ENCODE measurements at places on chromosomes 1 and 21.

- DNase-seq = no peak
Observed at GRCh38 chr1:211742889-211743529, 67.6 kb upstream of the NEK2 start.

GRCh38 chr1:38727684-38728584, 131.6 kb downstream of the RRAGC start:
- DNase-seq = no peak

- DNase-seq = no peak
Observed at GRCh38 chr1:233349137-233349536, 21.6 kb downstream of the MAP3K21 start.

- no peak for DNase-seq
Observed at GRCh38 chr1:224559981-224560728, 56.0 kb upstream of the CNIH3 start.

- no peak for DNase-seq
Observed at GRCh38 chr1:111719674-111720132, 19.5 kb downstream of the INKA2 start.

DNA sequence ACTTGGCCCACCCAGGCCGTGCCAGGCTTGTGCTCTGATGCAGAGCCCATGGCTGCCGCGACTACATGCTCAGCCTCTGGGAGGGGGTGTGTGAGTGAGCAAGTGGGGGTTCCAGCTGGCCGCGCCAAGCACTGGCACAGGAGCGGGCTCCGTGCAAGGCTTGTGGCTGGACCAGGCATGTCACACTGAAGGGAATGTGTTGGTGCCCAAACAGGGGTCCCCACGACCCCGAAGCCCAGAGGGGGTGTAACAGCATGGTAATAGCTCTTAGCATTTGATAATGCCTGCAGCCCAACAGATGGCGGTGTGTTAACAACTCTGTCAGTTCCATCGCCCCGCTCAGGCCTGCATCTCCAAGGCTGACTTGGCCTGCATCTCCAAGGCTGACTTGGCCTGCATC, 38.3 kb upstream of the CD46 start:
- DNase-seq = no peak

- no peak for DNase-seq
Observed at GRCh38 chr1:15256584-15256983, 9.6 kb downstream of the FHAD1 start.

GRCh38 chr1:64856553-64856952, 109.8 kb downstream of the JAK1 start:
- no peak for DNase-seq

DNA sequence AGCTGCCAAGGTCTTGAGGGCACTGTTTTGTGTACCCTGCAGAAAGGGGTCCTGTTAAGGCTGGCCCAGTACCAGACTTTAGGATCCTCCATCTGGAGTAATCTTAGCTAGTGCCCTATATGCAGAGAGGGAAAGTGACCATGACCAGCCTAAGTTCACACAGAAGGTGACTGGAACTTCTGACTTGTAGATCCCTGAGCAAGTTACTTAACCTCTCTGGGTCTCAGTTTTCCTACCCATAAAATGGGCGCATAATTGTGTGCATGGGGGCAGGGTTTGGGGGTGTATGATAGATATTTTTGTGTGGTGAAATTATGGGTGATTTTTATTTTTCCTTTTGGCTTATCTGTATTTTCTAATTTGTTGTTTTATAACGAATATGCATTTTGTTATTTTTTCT, 3.3 kb upstream of the SHISAL2A start:
- DNase-seq = no peak

DNA sequence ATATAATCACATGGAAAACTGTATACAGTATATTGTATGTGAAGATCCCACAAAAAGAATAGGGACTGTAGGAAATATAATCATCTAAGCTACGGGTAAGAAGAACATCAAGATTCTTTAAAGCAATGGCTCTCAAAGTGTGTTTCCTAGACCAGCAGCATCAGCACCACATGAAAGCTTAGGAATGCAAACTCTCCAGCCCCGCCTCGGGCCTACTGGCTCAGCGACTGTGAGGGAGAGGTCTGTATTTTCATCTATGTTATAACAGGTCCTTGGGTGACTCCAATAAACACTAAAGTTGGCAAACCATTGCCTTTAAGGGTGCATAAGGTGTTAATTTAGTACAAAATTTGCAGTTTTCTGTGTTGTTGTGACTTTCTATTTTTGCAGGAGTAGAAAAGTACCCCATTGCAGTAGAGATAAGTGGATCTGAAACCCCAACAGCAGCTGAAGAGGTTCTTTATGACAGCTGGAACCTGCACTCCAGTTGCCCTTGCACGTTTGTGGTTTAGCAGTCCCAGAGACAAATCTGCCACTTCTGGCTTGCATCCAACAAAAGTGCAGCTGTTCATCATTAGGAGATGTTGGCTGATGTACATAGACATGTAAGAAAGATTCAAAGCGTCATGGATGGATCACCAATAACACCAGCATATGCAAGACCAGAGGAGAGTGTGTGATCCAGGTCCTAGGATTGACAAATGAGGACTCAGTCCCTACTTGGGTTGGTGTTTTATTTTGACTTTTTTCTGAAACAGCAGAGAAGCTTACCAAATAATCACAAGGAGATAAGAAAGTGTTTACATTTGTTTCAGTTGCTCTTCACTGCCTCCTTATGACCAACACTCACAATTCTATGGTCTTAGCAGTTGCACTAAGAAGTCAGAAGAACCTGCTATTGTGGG, 15.9 kb upstream of the IFNAR1 start:
- DNase-seq = no peak

- no peak for DNase-seq
Observed at GRCh38 chr21:41677671-41678015, 89.2 kb downstream of the RIPK4 start.

- no peak for DNase-seq
Observed at GRCh38 chr1:7302126-7302525, 469.0 kb upstream of the VAMP3 start.

DNA sequence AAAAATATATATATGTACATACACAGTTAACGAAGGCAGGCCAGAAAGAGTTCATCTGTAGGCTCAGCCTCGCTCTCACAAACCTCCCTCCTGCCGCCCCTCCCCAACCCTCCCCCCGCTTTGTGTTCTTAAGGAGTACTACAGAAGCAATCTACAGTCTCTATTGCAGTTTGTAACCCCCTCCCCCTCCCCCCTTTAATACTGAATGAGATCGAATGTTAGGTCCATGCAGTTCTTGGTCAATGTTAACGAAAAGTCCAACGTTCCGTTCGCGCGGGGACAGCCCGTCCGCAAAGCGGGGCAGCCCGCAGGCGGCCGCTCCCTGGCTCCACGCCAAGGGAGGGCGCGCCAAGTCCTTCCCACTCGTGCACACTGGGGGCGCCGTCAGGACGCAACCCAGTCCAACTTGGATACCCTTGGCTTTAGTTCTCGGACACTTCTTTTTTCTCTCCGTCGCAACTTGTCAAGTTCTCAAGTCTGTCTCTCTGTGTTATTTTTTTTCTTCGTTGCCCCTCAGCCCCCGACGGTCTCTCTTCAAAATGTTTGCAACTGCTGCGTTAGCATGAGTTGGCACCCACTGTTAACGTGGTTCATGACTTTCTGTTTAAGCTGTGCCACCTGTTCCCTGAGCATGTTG, 2.2 kb downstream of the JUN start:
- DNase-seq = peak; percentile 48

DNA sequence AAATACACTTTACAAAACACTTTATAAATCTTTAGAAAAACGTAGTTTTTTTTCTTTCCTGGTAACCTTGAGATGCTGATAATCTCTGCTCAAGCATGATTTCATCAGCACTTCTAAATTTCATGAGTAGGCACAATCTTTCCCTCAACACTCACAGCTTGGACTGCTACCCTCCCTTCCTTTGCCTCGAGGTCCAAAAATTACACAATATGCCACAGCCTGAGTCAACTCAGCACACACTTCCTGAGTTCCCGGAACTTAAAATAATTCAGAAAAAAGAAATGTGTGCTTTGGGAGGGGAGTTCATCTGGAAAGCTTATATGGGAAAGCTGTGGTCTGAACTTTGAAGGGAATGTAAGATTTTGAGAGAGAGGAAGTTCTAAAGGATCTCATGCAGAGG, 5.9 kb downstream of the CLCA2 start:
- DNase-seq = no peak

DNA sequence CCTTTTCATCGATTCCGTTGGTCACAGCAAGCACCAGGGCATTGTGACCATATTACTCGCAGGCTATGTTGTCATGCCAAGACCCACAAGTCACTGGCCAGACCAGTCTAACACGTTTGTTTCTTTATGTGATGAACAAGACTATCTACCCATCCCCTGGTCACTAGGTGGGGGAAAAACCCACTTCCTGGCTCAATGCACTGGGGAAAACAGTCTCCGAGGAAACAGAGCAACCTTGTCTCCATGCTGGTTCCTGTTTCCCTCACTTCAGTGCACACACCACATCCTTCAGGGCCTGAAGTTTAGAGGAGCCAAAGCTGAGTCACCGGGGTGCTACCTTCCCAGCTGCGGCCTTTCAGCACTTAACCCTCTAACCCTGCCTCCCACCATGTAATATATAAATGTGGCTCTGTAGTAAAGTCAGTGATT, 20.9 kb downstream of the ERICH3 start:
- no peak for DNase-seq

- DNase-seq = no peak
Observed at GRCh38 chr1:213572912-213573647, 414.7 kb upstream of the PROX1 start.

GRCh38 chr1:6466023-6466422, at the start of gene TNFRSF25:
TSS of gene TNFRSF25 (minus strand) at chr1:6466173. CDS start at chr1:6466107, 66 bp downstream.
- DNase-seq = peak; percentile 44

DNA sequence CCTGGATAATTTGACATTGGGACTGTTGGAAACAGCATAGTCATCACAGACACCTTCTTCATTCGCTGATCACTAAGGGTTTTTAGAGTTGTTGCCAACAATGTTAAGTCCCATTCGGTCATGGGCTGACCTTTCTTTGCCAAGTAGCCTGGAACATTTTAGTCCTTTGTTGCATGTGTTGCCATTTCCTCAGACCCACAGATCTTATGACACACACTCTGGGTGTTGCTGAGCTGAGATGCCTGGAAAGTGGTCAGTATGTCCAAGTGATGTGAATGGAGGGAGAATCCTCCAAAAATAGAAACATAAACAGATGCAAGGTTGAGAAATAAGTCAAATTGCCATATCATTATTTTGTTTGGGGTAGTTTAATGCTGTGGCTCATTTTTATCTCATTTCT, 61.5 kb upstream of the GJA5 start:
- no peak for DNase-seq

DNA sequence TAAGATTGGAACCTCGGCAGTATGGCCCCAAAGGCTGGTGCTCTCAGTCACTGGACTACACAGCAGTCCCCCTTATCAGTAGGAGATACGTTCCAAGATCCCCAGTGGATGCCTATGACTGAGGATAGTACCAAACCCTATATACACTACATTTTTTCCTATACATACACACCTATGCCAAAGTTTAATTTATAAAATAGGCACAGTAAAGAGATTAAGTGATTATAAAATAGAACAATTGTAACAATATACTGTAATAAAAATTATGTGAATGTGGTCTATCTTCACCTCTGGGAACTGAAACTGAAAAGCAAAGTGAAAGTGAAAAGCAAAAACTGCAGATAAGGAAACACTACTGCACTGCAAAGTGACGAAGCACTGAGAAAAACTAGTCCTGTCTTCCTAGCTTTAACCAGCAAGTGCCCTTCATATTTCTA, 96.8 kb downstream of the INTS7 start:
- DNase-seq = no peak

GRCh38 chr1:205020466-205020865, 22.5 kb upstream of the CNTN2 start:
- DNase-seq = no peak

DNA sequence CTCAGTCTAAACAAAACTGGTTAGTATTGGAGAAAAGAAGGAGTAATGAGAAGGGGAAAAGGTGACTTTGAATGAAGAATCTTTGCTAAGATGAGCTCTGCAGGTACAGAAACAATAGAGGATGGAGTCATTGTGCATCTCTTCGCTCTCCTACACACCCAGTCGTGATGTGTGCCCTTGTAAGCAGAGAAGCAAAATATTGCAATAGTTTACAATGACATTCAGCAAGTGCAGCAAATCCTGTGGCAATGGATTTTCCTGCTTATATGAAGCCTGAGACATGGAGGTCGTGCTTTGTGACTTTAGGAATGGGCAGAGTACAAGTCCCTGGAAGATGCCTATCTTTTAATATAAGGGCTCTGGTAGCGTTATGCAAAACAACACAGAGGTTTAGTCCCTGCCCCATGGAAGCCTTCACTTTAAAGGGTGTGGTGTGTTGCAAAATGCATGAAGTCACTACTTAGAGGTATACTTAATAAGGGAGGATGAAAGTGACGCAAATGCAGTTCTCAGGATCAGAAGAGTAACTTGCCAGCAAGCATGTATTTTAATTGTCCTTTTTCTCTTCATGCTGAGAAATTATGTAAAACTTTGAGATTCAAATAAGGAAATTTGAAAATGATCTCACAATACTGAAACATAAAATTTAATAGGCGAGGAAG, 88.0 kb upstream of the IVNS1ABP start:
- DNase-seq = no peak

DNA sequence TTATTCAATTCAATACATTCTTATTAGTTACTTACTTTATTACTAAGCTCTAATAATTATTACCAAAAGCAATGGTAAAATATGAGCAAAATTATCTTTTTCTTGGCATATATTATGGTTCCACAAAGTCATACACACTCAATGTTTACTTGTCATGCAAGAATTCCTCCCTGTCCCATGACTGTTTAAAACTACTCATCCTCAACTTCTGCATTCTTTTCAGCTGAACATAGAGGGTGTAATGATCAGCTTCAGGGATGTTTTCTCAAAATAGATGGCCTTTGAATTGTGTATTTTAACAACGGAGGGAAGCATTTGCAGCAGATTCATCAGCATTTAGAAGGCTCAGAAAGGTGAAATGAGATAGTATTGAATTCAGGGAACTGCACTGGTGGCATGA, 499.0 kb downstream of the RWDD3 start:
- no peak for DNase-seq

- DNase-seq = no peak
Observed at GRCh38 chr1:209491031-209491430, 92.5 kb upstream of the CAMK1G start.

DNA sequence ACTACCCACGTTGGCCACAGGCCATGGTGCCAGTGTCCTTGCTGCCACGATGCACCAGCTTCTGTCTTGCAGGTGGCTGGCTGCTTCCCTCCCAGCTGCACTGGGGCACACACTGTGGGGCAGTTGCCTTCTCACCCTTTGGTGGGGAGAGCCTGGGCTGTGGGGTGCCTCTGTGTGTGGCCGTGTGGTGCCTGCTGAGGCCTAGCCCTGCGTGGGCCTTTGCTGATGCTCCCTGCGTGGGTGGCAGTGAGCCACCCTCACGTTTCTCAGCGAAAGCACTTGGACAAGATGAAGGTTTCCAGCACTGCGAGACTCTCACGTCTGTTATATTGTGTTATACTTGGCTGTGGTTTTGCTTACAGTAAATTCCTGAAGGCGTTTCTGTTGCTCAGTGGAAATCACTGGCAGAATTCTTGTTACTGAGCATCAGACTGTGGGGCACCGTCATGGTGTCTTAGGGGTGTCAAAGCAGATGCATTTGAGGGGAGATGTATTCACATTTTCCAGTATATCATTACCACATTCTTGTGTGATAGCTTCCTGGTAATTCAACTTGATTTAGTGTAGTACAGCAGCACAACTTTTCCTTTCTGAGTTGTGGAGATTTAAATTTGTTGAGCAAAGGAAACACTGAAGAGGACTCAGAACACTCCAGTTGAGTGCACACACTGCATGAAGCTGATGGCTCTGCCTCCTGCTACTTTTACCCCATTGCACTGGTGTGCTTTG, 124.7 kb downstream of the PCBP3 start:
- no peak for DNase-seq

Measured in activated naive CD4-positive, alpha-beta T cell (primary cell).